Large intestine (tissue), 12 donors: ENCODE measurements at places on chromosomes 1 and 21.

GRCh38 chr1:62229932-62230331 is 35.3 kb downstream of the L1TD1 start:
- no peaks in the 10 kb centered on the region for H3K36me3 ChIP-seq
- no peaks in the 10 kb centered on the region for H3K4me1 ChIP-seq
- no peak overlapping the region for H3K27ac ChIP-seq
- no peaks in the 10 kb centered on the region for H3K27me3 ChIP-seq
- DNase-seq: no peak
- H3K4me3 ChIP-seq: no peak overlapping the region

GRCh38 chr1:84489766-84490165 is 10.7 kb downstream of the RPF1 start:
- H3K36me3 ChIP-seq: peaks cover 46% of the 10 kb centered on the region
- H3K27me3 ChIP-seq: no peaks in the 10 kb centered on the region
- no peaks in the 10 kb centered on the region for H3K4me1 ChIP-seq
- DNase-seq: no peak
- no peak overlapping the region for H3K27ac ChIP-seq

DNA sequence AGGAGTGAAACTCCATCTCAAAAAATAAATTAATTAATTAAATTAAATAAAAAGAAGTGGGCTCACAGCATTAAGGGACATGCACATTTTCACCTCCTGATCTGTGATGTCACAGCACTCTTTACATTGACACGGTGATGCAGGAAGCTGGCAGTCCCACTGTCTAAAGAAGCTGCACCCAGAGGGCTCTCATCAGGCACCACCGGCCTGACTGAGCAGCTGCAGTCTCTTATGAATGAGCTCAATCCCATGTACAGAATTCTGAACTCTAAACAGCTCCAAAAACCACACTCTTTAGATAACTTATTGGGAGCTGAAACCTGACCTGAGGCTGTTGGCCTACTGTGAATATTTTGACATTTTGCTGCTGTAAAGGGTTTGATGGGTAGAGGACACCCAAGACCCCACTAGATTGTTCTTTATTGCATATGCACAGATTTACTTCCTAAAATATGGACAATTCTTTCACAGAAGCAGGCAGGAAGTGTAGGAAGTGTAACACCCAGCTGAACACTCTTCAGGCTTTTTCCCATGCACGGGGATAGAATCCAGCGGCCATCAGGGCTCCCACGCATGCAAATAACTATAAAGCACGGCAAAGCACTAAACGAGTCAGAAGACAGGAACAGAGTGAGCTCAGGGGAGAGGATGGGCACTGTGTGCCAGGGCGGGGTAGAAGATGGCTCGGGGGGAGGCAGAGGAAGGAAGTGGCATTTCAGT is 46.2 kb downstream of the L1TD1 start:
- H3K4me3 ChIP-seq: no peak overlapping the region
- no peaks in the 10 kb centered on the region for H3K36me3 ChIP-seq
- no peak for DNase-seq
- H3K27me3 ChIP-seq: no peaks in the 10 kb centered on the region

DNA sequence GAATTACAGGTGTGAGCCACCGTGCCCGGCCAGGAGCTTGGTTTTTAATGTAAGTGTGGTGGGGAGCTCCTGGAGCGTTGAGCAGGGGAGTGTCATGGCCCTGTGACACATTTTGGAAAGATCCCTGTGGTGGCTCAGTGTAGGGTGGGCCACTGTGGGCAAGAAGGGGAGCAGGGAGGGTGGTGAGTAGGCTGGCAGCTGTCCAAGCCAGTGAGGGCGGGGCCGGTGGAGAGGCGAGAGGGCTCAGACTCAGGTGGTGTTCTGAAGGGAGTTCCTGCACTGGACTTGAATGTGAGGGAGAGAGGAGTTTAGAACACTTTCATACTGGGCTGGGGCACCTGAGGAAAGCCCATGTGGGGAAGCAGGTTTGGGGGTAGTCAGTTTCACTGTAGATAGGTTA is 3.1 kb upstream of the EVA1B start:
- no peak for DNase-seq
- H3K4me1 ChIP-seq: peaks cover 15% of the 10 kb centered on the region
- H3K27me3 ChIP-seq: peaks cover 5% of the 10 kb centered on the region
- H3K27ac ChIP-seq: no peak overlapping the region
- H3K36me3 ChIP-seq: no peaks in the 10 kb centered on the region

GRCh38 chr1:153816283-153816889 is 41.2 kb downstream of the SLC27A3 start:
- peaks cover 61% of the 10 kb centered on the region for H3K36me3 ChIP-seq
- no peaks in the 10 kb centered on the region for H3K27me3 ChIP-seq
- DNase-seq: no peak
- H3K4me1 ChIP-seq: no peaks in the 10 kb centered on the region
- no peak overlapping the region for H3K27ac ChIP-seq

GRCh38 chr1:228837817-228838716 is 102.8 kb downstream of the RHOU start:
- H3K4me1 ChIP-seq: peaks cover 59% of the 10 kb centered on the region
- DNase-seq: peak; percentile 95
- no peak overlapping the region for H3K4me3 ChIP-seq
- H3K36me3 ChIP-seq: no peaks in the 10 kb centered on the region

DNA sequence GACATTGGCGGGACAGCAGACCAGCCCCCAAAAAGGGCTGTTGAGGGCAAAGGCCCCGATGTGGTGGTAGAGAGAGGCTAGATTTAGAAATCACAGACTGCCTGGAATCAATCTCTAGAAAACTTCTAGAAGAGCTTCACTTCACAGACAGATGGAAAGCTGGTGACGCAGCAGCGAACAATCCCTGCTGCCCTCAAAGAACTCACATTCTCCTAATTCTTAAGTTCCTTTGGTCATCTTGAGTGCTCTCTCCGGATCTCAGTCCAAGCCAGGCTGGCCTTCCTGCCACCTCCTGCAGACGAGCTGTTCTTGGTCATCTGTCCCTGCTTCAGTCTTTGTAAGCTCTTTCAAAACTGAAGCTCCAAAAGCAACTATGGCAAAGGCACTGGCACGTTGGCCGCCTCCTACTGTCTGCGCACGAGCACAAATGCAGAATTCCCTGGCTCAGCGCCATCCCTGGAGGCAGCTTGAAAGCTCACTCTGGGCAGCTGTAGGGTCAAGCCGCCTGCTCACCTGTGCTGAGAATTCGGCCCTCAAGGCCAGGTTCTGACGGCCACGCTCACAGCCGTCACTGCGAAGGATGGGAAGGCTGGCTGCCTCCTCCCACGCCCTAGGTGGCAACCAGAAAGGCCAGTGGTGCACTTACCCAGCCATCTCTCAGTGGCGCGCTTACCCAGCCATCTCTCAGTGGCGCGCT is 110.6 kb downstream of the NPHP4 start:
- no peaks in the 10 kb centered on the region for H3K27me3 ChIP-seq
- no peak overlapping the region for H3K27ac ChIP-seq
- no peak overlapping the region for H3K4me3 ChIP-seq
- peaks cover 20% of the 10 kb centered on the region for H3K36me3 ChIP-seq
- H3K4me1 ChIP-seq: no peaks in the 10 kb centered on the region

DNA sequence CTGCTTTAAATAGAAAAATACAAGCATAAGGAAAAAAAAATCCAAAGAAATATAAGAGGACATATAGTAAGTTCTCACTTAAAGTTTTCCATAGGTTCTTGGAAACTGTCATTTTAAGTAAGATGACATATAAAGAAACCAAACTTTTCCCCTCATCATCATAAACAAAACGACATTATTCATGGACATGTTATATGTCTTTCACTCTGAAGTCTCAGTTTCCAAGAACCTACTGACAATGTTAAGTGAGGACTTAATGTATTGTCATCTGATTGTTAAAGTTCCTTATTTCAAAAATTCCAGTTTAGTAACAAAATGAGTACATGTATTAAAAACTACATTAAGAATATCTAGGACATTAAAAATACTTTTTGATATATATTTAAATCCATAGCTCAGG is 69.6 kb upstream of the GFI1 start:
- H3K4me1 ChIP-seq: no peaks in the 10 kb centered on the region
- H3K4me3 ChIP-seq: no peak overlapping the region
- no peak for DNase-seq
- no peaks in the 10 kb centered on the region for H3K36me3 ChIP-seq
- H3K27me3 ChIP-seq: no peaks in the 10 kb centered on the region
- H3K27ac ChIP-seq: no peak overlapping the region

GRCh38 chr1:222618880-222619596 is 1.1 kb downstream of the MIA3 start:
- H3K36me3 ChIP-seq: peaks cover 6% of the 10 kb centered on the region
- no peak for DNase-seq
- no peaks in the 10 kb centered on the region for H3K4me1 ChIP-seq

GRCh38 chr21:36030581-36031189 is 29.6 kb downstream of the SETD4 start:
- H3K4me3 ChIP-seq: no peak overlapping the region
- peaks cover 11% of the 10 kb centered on the region for H3K4me1 ChIP-seq
- no peaks in the 10 kb centered on the region for H3K27me3 ChIP-seq
- peak; percentile 10 for DNase-seq

DNA sequence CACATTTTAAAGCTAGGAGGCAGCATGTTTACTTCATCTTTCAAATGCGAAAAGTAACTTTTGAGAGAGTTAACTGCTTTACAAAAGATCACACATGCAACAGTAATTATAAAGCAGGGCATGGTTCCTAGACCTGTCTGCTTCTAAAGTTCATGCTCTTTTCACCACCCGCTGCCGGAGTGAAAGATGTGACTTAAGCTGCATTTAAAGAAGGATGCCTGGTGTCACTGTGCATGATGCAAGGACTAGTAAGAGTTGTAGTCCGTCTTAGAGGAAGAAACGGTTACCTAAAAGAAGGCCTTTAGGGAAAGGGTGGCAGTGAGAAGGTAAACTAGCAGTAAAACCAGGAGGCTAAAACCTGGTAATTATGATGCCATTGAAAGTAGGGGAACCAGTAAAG is 1689.1 kb downstream of the KCNT2 start:
- H3K4me3 ChIP-seq: no peak overlapping the region
- no peak overlapping the region for H3K27ac ChIP-seq
- no peaks in the 10 kb centered on the region for H3K27me3 ChIP-seq
- no peaks in the 10 kb centered on the region for H3K4me1 ChIP-seq

- no peak for DNase-seq
- H3K27ac ChIP-seq: no peak overlapping the region
These were observed 11.7 kb downstream of the MX1 start for GRCh38 chr21:41437729-41438128.

GRCh38 chr1:167627865-167628641 is 2.0 kb upstream of the RCSD1 start:
- no peak overlapping the region for H3K4me3 ChIP-seq
- peaks cover 15% of the 10 kb centered on the region for H3K4me1 ChIP-seq
- DNase-seq: no peak
- no peaks in the 10 kb centered on the region for H3K36me3 ChIP-seq
- H3K27ac ChIP-seq: no peak overlapping the region
- peaks cover 44% of the 10 kb centered on the region for H3K27me3 ChIP-seq

- no peaks in the 10 kb centered on the region for H3K27me3 ChIP-seq
- no peak overlapping the region for H3K4me3 ChIP-seq
- no peak for DNase-seq
- peaks cover 21% of the 10 kb centered on the region for H3K36me3 ChIP-seq
- H3K4me1 ChIP-seq: peaks cover 12% of the 10 kb centered on the region
These were observed 19.3 kb downstream of the RSBN1 start for GRCh38 chr1:113792986-113793385.

- H3K27ac ChIP-seq: no peak overlapping the region
- H3K4me1 ChIP-seq: no peaks in the 10 kb centered on the region
- no peak overlapping the region for H3K4me3 ChIP-seq
- H3K36me3 ChIP-seq: no peaks in the 10 kb centered on the region
These were observed 328.6 kb downstream of the PLPP3 start for GRCh38 chr1:56250809-56251208.

GRCh38 chr1:157951230-157951629 is 42.2 kb upstream of the KIRREL1 start:
- no peak overlapping the region for H3K27ac ChIP-seq
- no peaks in the 10 kb centered on the region for H3K27me3 ChIP-seq
- no peak overlapping the region for H3K4me3 ChIP-seq
- H3K4me1 ChIP-seq: peaks cover 9% of the 10 kb centered on the region
- H3K36me3 ChIP-seq: no peaks in the 10 kb centered on the region

DNA sequence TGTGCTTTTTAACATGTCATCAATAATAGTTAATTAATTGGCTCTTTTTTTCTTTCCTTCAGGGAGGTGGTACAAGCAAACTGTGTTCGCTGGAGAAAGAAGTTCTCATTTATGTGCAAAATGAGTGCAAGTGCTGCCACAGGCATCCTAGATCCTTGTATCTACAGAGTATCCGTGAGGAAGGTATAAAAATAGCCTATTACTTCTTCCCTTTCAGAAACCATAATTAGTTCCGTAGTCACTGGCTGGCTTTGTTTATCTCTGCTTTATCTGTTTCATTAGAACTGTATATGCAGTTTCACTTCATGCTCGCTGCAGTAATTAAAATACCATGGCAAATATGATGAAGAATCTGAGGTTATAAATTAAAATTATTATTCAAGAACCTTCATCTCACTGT is 40.6 kb downstream of the EEIG2 start:
- H3K4me3 ChIP-seq: no peak overlapping the region
- no peaks in the 10 kb centered on the region for H3K27me3 ChIP-seq
- H3K36me3 ChIP-seq: peaks cover 26% of the 10 kb centered on the region

GRCh38 chr1:230122366-230123279 is 55.6 kb downstream of the GALNT2 start:
- H3K27me3 ChIP-seq: no peaks in the 10 kb centered on the region
- H3K36me3 ChIP-seq: no peaks in the 10 kb centered on the region
- no peak overlapping the region for H3K4me3 ChIP-seq
- DNase-seq: no peak

GRCh38 chr1:199691540-199691939 is 336.0 kb upstream of the NR5A2 start:
- H3K27ac ChIP-seq: no peak overlapping the region
- H3K27me3 ChIP-seq: no peaks in the 10 kb centered on the region
- DNase-seq: peak; percentile 63
- H3K36me3 ChIP-seq: no peaks in the 10 kb centered on the region
- no peak overlapping the region for H3K4me3 ChIP-seq

DNA sequence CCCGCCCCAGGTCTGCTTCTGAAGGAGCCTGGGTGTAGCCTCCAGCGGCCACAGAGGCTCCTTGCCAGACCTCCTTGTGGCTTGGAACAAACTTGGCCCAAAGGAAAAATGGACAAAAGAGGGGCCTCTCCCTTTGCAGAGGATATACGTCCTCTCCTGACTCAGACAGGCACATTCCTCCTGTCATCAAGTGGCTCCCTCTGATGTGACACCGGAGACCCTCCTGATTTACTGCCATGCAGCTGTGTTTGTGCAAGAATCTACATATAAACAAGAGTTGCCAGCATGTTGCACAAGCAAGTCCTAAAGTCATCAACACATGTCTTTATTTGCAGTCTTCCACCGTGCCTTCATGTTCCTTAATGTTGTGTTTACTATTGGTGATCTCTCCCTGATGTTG is 54.1 kb upstream of the F3 start:
- no peak overlapping the region for H3K4me3 ChIP-seq
- H3K36me3 ChIP-seq: no peaks in the 10 kb centered on the region
- DNase-seq: no peak
- H3K27ac ChIP-seq: no peak overlapping the region
- H3K27me3 ChIP-seq: no peaks in the 10 kb centered on the region
